ENCODE measurements at places on chromosomes 6 and 20.

DNA sequence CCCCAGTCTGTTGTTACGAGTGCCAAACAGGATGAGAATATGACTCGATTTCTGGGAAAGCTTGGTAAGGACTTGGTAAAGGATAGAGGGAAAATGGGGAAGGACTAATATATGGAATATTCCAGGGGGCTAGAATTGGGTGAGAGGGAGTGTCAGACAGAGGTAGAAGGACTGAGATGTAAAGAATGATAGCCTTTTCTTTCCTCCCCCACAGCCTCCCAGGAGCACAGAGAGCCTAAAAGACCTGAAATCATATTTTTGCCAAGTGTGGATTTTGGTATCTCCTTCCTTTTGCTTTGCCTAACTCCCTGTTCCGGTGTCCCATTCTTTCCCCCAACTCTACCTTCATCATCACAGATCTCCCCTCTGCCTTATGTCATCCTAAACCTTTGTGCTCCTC is 3.1 kb downstream of the MSH5 start:
- DNase-seq, result no peak

GRCh38 chr6:80676386-80676785 is 569.9 kb downstream of the BCKDHB start:
- DNase-seq, result no peak

GRCh38 chr20:32751293-32751692 is 8.0 kb upstream of the COMMD7 start:
- no peak for DNase-seq

GRCh38 chr6:16533210-16533609 is 228.1 kb downstream of the ATXN1 start:
- DNase-seq, result no peak

DNA sequence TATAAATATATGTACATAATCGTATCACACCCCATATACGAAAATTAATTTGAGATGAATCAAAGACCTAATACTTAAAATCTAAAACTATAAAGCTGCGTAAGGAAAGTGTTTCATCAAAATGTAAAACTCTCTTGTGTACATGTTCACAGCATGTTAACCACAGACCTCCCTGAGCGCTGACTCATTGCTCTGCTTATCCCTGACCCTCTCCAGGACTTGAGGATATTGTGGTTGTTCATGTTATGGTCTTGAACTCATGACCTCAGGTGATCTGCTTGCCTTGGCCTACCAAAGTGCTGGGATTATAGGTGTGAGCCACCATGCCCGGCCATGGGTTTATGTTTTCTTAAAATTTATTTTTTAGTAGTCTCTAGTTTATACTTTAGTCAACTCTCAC is 14.2 kb downstream of the FAM83B start:
- DNase-seq, result no peak

GRCh38 chr20:62657589-62657942 is 15.3 kb downstream of the SLCO4A1 start:
- no peak for DNase-seq

GRCh38 chr6:144493035-144493910 is 208.1 kb downstream of the UTRN start:
- DNase-seq, result no peak

GRCh38 chr6:168756009-168756634 is 315.1 kb downstream of the SMOC2 start:
- no peak for DNase-seq

- no peak for DNase-seq
These were observed 19.0 kb downstream of the ZNF133 start for GRCh38 chr20:18307301-18307700.

GRCh38 chr20:23223908-23224580 is 126.5 kb upstream of the NXT1 start:
- no peak for DNase-seq

DNA sequence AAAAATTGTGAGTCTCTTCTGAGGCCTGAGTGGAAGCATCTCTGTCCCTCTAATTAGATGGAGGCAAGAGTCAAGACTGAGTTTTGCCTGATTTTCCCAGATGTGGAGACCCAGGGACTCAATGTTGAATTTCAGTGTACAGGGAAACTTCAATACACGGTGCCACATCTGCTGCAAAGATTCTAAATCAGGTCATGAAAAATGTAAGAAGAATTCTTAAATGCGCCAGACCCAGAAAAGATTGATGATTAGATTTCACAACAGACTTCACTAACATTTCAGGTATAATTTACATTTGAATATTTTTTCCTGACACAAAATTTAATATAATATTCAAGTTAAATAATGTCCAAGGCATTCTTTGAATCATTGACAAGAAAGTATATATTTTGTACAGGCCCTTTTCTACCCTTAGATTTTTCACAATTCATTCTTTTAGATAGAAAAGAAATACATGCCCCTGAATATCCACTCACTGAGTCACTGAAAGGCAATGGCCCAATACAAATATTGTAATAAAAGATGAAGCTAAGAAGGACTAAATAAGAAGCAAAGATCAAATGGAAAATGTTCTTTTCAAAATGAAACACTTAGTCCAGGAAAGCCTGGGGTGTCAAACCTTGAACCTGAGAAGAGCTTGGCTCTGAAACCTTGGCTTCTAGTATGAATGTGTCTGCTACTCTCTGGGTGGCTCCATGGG is 18.2 kb upstream of the HDGFL1 start:
- no peak for DNase-seq

- DNase-seq, result no peak
These were observed 192.8 kb downstream of the LRFN2 start for GRCh38 chr6:40394381-40394780.

DNA sequence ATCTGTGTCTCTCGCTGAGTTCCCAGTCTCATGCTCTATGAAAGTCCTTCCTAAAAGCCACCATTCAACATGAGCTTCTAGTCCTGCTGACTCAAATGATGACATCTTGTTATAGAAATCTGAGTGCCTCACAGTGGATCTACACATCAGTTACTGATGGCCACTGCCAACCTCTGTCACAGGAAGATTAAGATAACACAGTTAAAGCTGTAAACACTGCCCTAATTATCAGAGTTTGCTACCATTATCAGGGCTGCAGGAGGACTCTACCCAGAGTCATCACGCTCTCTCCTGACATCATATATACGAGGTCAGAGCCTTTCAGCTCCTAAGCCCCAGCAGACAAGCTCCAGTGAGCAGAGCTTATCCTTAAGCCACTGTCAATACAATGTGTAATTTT is 63.2 kb downstream of the HIVEP2 start:
- DNase-seq, result no peak

GRCh38 chr6:51049983-51050877 is 231.6 kb downstream of the TFAP2B start:
- no peak for DNase-seq

DNA sequence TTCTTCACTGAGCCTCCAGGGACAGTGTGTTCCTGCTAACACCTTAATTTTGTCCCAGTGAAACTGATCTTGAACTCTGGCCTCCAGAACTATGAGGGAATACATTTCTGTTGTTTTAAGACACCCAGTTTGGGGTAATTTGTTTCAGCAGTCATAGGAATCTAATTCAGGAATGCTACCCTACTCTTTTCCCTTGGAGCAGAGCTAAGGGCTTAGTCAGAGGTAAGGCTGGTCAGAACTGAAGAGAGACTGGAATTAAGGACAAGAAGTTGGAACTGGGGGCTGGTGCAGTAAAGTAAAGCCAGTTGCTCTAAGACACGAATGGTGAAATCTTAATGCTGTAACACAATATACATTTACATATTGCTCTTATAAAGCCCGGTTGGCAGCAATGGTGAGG is 809.7 kb downstream of the MAFB start:
- DNase-seq, result no peak

DNA sequence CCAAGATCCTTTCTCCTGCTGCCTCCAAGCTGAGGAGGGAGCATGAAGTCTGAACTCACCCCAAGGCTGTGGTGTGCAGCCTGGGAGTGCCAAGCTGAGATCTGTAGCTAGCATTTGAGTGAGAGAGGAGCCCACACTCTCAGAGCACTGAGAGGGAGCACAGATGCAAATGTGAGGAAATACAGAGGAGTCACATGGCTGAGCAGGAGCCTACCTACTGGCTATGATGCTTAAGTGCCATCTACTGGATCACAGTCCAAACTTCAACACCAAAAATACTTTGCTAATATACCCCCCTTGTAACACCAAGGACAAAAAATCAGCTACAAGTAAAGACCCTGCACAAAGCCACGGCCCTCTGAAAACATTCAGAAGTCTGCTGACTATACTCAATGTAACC is 94.4 kb upstream of the IMPG1 start:
- DNase-seq, result no peak
